ENCODE measurements at places on chromosomes 7 and 10.

GRCh38 chr10:47088656-47089354 is 177.6 kb downstream of the PTPN20 start:
- no peak for DNase-seq

DNA sequence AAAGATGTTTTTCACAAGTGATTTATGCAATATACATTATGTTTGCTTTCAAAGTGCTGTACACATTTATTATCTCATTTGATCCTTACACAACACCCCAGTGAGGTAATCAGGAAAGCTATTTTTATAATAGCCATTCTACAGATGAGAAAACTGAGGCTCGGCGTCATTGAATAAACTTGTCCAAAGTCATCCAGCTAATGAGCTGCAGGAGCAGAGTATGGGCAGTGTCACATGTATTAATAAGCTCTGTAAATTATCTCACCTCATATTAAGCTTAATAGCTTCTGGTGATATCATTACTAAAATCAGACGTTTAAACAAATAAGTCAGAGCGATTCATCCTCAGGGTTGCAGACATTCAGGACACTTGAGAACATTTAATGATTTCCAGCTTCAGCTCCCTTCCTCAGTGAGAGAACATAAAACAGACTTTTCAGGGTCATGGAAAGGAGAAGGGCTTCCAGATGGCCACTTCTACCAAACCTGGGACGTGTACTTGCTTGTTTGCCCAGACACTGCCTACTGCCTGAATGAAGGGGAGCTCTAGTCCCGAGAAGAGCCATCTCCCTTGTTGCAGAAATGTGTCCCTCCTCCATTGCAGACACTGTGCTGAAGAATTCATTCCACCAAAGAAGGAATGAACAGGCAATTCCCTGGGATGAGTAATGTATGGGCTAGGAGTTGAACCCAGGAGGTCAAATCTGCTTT is 20.5 kb upstream of the FZD1 start:
- DNase-seq, result no peak

GRCh38 chr10:43336641-43337318 is 34.7 kb upstream of the FXYD4 start:
- no peak for DNase-seq

- no peak for DNase-seq
Observed at GRCh38 chr7:96330193-96330592, 8.3 kb upstream of the SLC25A13 start.

GRCh38 chr7:25739143-25739542 is 412.9 kb upstream of the NFE2L3 start:
- no peak for DNase-seq

- DNase-seq, result no peak
Observed at GRCh38 chr7:137791930-137792329, 54.8 kb downstream of the DGKI start.

DNA sequence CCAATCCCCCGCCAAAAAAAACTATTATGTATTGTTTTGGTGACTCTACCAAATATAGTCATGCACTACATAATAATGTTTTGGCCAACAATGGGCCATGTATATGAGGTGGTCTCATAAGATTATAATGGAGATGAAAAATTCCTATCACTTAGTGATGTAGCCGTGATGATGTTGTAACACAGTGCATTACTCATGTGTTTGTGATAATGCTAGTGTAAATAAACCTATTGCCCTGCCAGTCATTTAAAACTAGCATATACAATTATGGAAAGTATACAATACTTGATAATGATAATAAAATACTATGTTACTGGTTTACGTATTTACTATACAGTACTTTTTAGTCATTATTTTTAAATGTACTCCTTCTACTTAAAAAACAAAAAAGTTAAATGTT is 101.5 kb downstream of the SLC25A40 start:
- no peak for DNase-seq

DNA sequence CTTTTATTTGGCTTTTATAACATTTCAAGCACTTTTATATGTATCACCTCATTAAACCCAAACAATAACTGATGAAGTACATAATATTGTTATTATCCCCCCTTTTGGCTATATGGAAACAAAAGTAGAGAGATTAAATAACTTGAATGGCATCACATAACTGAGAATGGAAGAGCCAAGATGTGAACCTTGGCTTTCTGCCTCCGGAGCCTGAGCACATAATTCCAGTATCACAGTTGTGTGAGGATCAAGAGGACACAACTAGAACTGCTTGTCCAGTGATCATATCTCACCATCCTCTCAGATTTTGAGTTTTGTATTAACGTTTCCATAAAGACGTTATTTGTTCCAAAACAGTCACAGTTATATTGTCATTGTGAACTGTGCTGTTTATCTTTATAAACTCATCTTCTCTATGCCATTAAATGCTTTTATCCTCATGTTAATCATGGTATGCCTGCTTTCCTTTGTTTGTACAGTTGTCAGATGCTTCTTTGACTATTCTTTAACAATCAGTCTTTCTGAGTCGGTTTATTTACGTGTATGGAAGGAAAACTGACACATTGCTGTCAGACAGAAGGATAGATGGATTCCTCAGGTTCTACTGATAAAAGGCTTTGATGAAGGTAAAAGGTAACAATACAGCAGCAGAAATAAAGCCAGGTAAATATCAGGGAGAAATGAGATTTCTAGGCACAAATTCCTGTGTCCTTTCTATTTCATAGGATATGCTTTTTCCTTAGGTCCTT is 92.0 kb upstream of the FAM13C start:
- DNase-seq, result no peak

DNA sequence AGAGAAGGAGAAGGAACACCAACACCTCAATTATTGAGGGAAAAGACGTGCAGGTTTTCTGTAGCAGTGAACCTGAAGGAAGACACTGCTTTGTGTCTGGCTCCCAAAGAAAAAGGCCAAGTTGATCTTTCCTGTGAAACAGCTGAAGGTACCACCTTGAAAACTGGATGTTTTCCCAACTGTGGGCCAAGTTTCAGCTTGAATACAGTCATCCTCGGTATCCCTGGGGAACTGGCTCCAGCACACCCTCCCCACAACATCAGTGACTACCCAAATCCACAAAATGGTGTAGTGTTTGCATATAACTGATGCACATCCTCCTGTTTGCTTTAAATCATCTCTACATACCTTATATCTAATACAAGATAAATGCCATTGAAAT is 297.0 kb upstream of the PITRM1 start:
- DNase-seq, result no peak

GRCh38 chr10:108749042-108749441 is 1174.3 kb downstream of the XPNPEP1 start:
- DNase-seq, result no peak

DNA sequence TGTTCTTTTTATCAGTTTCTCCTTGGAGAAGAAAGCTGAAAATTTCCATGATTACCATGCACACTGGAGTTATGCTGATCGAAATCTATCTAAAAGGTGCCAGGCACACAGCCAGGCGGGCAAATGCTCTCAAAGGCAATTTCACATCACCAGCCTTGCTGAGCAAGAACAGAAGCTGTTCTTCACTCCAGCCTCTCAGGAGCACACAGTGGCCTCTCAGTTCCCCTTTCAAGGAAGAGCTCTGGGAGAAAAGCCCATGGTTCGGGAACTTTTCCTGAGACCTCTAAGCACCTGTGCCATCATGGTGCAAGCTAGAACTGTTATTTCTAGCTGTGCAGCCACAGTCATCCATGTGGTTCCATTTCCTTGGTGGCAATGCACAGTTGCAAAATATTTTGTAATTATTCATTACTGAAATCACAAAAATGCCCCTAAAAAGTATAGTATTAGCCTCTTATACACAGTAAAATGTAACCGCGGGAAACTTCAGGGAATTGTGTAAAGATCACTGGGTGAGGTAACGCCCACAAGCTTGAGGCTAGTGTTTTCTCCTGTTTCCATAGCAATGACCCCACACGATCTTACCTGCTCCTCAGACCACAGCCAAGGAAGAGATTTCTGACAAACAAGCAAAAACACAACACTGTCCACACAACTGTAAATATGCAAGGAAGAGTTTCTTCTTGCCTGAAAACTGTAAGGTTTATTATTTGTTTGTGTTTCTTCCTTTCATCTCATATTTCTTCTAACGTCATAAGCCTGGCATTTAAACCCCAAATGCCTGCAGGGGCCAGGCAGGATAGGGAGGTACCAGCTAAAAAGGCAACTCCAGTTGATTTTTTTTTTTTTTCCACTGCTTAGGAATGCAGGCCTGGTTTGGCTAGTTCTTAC is 121.2 kb downstream of the FAM107B start:
- DNase-seq, result no peak

GRCh38 chr7:140653319-140654108 is 12.9 kb upstream of the DENND2A start:
- peak; percentile 80 for DNase-seq

DNA sequence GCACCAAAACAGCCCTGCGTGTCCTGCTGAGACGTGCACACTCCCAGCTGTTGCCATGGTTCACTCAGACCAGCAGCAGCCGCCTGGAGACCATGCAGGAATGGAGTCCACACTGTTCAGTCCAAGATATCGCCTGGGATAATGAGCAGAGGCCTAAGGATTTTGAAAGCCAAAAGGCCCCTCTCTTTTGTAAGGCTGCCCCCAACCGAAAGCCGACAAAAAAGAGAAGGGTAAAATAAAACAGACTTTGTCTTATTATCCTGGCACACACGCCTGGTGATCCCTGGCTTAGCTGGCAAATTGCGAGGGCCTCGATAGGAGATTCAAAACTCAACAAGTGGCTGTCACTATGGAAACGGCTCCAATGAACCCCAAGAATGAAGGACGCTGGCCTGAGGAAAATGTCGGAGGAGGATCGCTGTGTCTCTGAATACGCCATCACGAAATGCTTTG is 263.6 kb downstream of the SKIDA1 start:
- DNase-seq, result no peak

- DNase-seq, result no peak
Observed at GRCh38 chr10:78782441-78782840, 286.3 kb upstream of the ZMIZ1 start.

DNA sequence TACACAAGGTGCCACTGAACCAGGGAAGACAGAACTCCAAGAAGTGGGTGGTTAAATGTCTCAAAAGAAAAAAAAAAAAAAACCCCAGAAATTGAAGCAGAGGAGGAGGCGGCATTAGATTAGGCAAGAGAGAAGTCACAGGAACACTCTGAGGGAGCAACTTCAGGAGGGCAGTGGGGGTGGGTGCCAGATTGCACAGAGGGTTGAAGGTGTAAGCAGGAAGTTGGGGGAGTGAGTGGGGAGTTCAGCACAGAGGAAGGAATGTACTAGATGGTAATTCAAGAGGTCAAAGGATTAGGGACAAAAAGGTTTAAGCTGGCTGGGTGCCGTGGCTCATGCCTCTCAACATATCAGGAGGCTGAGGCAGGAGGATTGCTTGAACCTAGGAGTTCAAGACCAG is 110.0 kb upstream of the PDLIM1 start:
- no peak for DNase-seq

DNA sequence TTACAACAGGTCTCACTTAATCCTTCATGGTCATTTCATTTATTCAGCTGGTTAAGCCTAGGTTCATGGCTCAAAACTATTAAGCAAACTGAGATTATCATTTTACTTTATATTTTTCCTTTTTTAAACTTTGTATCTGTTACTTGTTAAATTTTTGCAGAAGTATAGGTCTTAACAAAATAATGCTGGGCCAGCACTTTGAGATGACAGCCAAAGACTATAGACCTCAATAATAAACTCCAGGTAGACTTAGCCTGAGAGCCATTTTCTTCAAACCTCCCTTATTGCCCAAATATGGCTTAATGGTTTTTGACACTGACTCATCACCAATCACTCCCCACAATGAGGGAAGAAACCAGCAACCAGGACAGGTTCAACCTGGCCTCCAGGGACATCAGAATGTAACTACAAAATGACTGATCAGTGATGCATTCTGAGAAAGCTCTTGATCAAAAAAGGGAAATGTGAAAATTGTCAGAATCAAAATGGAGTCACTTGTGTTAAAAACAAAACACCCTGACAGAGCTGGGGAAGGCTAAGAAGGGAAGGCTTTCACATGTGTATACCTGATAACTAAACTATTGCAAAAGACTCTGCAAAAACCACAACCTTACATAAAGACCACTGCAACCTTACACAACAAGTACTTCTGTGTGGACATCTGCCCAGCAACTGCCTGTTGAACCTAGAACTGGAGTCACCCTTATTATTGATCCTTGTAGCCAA is 2.1 kb upstream of the CCDC126 start:
- DNase-seq, result no peak

GRCh38 chr7:155352076-155352752 is 54.5 kb downstream of the INSIG1 start:
- no peak for DNase-seq

GRCh38 chr7:78226059-78226719 is 427.6 kb downstream of the PHTF2 start:
- DNase-seq, result peak; percentile 11

DNA sequence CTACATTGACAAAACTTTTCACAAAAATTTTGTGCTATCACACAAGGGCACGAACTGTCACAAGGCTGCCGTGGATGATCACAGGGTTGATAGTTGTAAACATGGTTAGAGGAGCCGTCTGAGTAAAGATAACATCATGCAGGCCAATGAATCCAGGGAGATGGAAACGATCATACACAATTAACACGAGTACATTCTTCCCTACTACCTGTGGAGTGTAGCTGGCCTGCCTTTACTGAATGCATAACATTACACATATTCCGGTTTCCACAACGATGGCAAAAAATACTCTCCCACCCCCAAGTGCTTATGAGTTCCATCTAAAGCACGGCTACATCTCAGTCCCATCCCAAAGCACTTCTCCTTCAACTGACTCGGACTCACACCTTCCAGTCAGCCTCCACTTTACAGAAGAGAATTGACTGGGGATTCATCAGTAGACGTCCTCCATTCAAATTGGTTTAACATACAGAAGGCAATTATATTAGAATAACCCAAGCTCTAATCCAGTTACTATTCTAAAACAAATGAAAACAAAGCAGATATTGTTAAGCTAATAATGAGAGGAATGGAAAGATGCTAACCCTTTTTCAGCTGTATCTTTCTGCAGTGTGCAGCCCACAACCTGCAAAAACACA is 69.0 kb downstream of the EZH2 start:
- DNase-seq, result no peak

DNA sequence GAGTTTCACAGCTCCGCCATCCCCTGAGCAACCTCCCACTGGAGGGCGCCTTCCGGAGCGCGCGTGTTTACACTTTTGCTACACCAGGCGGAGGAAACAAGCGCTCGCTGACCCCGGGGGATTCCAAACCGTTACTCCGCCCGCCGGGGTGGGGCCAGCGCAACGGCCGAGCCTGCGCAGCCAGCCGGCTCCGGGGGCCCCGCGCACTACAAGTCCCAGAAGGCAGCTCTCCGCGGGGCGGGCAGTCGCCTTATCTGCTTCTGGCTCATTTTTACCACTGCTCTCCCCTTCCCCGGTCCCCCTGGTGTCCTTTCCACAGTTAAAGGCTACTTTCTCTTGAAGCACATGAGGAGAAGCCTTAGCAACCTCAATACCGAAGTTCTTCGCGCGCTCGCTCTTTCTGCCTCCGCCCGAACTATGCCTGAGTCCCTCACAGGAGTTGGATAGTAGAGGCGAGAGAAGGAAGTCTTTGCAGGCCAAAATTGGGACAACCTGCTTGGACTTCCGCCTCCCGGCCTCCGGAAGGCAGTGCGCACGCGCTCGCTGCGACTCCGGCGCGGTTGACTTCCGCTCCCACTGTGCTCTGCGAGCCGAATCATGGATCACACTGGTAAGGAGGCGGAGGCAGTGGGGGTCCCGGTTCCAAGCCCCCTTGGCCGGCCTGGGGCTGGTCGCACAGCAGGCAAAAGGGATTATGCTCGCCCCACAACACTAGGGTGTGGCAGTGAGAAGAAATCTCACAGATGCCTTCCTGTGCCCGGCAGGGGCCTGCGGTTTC is at the start of gene CBLL1:
CBLL1 (plus strand) TSS at position 576 of the 778 bp plus-strand sequence; CDS start at position 598, 22 bp downstream.
- peak; percentile 97 for DNase-seq

- DNase-seq, result no peak
Observed at GRCh38 chr10:101718690-101719275, 23.8 kb upstream of the FBXW4 start.

GRCh38 chr7:150788474-150789269 is 11.5 kb downstream of the TMEM176B start:
- no peak for DNase-seq

Data from lung microvascular endothelial cell (primary cell).